ENCODE measurements at places on chromosomes 2 and 18. TPM values are rescaled to one million over a fixed set of nuclear protein-coding genes. Genes with fewer than 3 reads are reported as not detected.

DNA sequence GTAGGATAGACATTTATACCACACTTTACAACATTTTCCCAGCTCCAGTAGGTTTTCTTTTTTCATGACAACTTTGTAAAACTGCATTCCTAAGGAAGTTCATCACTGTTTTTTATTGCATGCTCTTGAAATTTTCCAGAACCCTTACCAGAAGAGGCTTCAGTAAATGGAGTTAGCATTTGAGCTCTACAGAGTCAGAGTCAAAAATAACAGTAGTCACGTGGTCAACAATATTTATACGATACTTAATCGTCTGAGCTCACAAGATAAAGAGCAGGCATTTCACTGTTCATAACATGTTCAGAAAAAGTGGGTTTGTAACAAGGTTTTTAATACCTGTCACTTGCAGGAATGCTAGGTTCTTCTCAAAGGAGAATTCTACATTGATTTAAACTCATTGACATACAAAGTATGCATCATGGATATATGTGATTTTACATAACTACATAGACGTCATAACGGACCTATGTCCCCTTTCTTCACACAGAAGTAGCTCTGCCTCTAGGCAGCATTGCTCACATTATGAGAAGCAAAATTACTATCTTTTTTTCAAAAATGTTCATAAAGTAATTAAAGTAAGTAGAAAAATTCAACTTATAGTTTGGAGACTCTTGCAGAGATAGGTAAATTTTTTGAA, 187.0 kb upstream of the COL3A1 start:
- DNase-seq, result peak; percentile 99

DNA sequence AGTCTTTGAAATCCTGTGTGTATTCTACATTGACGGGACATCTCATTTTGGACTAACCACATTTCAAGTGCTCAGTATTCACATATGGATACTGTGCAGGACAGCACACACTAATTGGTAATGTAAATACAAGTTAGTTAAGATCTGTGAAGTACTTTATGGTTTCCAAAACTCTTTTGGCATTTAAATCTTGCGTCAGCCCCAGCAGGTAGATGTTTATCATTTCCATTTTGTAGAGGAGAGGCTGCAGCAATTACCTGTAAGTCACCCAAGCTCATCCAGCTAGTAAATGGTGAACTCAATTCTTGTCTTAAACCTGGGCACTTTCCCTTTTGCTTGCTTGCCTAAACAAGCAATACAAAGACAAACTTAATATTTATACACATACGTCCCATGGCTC, 1.6 kb upstream of the NAGK start:
- DNase-seq, result no peak

GRCh38 chr2:10541081-10541480, 93.0 kb upstream of the ODC1 start:
- no peak for DNase-seq

GRCh38 chr2:176822060-176822459, 390.5 kb upstream of the HNRNPA3 start:
- DNase-seq, result no peak

DNA sequence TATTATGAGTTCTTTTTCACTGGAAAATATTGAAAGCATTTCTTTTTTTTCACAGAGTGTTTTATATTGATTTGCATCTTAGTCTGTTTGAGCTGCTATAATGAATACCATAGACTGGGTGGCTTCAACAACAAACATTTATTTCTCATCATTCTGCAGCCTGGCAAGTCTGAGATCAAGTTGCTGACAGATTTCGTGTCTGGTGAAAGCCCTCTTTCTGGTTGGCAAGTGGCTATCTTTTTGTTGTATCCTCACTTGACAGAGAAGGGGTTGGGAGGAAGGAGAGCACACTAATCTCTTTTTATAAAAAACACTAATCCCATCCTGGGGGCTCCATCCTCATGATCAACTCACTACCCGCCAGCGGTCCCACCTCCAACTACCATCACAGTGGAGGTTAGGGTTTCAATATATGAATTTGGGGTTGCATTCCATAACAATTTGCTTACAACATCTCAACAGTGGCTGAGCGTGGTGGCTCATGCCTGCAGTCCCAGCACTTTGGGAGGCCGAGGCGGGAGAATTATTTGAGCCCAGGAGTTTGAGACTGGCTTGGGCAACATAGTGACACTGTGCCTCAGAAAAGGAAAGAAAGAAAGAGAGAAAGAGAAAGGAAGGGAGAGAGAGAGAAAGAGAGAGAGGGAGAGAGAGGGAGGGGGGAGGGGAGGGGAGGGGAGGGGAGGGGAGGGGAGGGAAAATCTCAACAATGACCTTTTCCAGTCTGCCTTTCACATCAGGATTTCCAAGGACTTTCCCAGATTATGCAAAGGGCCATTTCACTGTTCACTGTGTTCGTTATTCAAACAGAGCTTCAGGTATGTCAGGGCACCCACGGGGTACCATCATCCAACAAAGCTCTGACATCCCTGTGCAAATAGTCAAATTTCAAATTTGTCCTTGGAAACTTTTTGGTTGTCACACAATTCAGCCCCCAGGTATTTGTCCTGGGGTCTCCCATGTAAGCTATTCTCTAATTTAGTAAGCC, 111.1 kb downstream of the AP1S3 start:
- no peak for DNase-seq

DNA sequence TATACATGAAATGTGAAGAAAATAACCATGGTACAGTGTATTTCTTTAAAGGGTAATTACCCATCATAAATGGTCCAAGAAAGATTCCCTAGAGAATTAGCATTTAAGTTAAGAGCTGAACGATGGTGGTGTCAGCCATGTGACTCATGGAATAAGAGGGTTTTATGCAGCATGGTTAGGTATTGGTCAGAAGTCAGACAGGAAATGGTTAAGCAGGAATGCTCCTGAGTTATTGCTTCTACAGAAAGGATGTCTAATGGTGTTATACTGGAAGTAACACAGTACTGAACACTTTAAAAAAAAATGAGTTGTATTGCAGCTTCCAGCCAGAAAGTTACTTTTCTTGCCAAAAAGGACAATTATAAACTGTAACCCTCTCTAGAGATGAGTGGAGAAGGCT, 72.7 kb upstream of the UBE2E3 start:
- DNase-seq, result no peak

DNA sequence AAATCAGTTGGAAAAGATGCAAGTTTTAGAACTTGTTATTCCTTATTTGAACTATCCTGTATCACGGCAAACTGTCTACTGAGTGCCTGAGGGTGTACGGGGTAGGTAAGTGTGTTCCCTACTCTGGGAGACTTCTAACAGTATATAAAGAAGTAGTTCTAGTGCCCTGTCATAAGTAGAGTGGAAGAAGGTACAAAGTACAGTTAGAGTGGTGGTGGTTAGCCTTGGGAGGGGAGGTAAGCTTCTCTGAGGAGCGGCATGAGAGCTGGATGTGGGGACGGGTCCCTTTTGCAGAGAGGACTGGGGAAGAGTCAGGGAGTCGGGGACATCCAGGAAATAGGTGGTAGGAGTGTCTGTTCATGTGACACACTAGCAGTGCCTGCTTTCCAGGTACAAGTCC, 48.5 kb downstream of the DGKD start:
- DNase-seq, result no peak

DNA sequence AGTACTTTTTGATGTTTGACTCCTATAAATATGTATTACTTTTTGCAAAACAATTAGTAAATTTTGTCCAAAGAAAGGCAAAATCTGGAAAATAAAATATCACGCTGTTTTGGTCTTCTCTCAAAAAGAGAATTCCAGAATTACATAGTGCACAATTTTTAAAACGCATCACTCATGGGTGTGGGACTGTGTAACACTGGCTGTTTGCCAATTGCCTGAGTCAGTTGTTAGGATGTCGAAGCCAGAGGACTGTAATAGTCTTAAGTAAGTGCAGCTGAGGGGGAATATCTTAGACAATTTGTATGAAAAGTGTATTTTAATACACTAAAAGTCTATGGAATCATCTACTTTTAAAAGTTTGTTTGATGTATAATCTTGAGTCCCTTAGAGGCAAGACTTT, 24.1 kb upstream of the EPHA4 start:
- DNase-seq, result peak; percentile 11

DNA sequence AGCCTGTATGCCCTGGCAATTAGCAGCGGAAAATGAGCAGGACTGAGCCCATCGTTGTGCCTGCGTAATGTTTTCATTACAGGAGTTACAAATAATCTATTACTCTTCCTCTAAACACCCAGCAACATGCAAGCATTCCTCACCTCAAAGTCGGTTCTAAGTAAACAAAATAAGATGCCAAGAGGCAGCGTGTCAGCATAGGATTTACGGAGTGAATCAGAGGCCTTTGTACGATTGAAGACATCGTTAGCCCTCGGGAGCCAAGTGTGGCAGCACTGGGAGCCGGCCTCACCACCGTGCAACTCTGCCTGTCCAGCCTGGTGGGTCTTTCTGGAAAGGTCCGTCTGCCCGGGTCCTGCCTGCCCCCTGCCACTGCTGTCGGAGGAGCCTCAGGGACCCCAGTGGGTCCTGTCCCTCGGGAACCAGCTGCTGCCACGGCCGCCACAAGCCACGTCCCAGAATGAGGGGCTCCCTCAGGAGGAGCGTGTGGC, 80.1 kb upstream of the CTDP1 start:
- peak; percentile 40 for DNase-seq

DNA sequence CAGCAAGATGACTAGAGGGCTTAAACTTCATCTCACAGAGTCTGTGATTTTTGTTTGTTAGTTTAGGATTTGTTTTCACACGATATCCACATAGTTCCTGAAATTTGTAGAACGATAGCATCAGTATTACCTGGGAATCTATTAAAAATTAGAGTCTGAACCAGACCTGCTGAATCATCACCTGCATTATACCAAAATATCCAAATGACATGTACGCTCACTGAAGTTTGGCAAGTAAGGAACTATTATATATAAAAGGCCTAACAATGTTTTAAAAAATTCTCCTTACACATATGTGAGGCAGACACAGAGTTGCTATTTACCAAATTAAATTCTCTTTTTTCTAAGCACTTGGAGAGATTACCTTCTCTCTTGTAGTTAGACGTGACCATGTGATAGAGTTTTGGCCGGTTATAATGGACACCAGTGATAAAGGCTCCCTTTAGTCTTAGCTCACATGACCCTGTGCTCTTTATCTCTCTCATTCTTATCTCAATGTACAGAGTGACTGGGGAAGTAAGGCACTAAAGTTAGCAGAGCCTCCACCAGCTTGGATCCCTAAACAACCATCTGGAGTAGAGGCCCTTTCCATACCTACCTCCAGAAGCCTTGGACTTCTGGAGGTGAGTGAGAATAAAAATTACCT, 363.1 kb downstream of the DSC3 start:
- DNase-seq, result no peak

- no peak for DNase-seq
Observed at GRCh38 chr2:172342078-172342477, 85.3 kb upstream of the ITGA6 start.

DNA sequence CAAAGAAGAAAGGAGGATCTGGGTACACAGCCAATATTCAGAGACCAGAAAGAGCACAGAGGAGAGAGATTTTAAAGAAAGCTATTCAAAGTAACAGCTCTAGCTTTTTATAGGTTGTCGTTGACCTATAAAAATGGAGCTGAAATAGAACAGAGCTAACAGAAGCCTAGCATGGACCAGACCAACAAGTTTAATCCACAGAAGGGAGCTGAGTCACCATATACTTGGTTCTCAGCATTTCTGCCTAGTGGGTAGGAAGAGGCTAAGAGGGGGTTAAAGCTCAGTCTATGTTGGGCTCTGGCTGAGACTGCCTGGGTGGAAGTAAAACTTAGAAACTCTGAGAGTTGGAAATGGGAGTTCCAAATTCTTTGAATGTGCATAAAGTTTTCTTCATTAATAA, 678.0 kb upstream of the CDH2 start:
- peak; percentile 61 for DNase-seq

- no peak for DNase-seq
Observed at GRCh38 chr2:64063454-64063853, 44.2 kb upstream of the VPS54 start.

- DNase-seq, result no peak
Observed at GRCh38 chr2:112643488-112643887, 2.3 kb upstream of the SLC20A1 start.

DNA sequence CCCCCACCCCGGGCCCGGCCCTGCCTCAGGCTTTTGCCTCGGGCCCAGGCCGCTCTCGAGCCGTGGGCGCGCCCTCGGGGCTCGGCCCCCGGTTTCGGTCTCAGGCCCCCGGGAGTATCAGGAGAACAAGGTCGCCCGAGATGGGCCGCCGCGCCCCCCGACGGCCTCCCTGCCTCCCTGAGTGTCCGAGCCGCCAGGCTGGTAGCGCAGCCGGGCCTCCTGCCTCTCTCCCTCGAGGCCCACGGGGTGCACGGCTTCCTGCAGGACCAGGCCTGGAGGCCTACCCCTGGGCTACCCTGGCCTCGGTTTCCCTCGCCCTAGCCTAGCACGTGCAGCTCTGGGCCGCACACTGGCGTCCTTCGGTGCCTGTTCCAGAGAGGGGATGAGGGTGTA, 8.4 kb downstream of the GBX2 start:
- no peak for DNase-seq

- no peak for DNase-seq
Observed at GRCh38 chr2:126988482-126988881, 89.8 kb downstream of the TEX51 start.

- DNase-seq, result no peak
Observed at GRCh38 chr2:76569819-76570218, 859.1 kb upstream of the GCFC2 start.

DNA sequence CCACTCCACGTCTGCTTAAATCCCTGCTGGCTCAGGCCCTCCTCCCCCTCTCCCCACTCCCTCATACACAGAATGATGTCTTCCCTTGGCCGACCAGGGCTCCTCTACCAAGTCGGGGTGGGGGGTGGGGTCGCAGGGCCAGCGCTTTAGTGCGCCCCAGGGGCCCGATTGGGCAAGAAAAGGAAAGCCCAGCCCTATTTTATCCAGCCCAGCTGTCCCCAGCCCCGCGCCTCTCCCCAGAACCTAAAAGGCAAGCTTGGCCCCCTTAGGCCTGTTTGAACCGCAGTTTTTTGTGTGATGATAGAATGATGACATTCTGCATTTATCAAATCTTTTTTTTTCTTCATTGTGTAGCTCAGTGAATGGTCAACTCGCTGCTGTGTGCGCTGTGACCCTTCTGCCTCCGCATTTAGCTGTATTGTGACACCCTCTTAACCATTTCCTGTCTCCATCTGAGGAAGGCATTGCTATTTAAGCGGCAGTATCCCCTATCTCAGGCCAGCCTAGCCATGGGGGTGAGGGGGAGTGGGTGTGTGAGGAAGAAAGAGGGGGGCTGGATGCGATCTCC, 231.4 kb downstream of the HAUS1 start:
- DNase-seq, result no peak

- no peak for DNase-seq
Observed at GRCh38 chr2:36538335-36538734, 59.6 kb downstream of the FEZ2 start.

DNA sequence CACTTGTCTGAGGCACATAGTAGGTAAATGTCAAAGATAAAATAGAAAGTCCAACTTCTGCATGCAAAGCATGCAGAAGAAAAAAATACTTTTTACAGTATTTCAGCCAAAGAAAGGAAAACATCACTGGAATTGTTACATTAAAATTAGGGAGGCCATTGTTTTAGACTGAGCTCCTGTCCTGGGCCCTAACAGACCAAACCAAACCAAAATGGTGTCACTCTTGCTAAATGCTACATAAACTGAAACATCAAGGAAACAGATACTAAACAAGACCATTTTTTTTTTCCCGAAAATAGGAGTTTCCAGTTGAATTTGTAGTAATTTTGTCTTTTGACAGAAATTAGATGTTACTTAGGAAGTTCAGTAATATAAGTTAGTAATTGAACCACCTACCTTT, 508.8 kb downstream of the DSC3 start:
- no peak for DNase-seq

The CHRNG gene
- total RNA-seq, result not detected

The UGT1A10 gene
- not detected for total RNA-seq

The ICOS gene
- total RNA-seq, result not detected

The DSC3 gene
- 0.43 TPM for total RNA-seq

The MAP2 gene
- 37.1 TPM for total RNA-seq

The IL1F10 gene
- not detected for total RNA-seq
